ENCODE measurements at places on chromosomes 2 and 18. TPM values are rescaled to one million over a fixed set of nuclear protein-coding genes. Genes with fewer than 3 reads are reported as not detected.

DNA sequence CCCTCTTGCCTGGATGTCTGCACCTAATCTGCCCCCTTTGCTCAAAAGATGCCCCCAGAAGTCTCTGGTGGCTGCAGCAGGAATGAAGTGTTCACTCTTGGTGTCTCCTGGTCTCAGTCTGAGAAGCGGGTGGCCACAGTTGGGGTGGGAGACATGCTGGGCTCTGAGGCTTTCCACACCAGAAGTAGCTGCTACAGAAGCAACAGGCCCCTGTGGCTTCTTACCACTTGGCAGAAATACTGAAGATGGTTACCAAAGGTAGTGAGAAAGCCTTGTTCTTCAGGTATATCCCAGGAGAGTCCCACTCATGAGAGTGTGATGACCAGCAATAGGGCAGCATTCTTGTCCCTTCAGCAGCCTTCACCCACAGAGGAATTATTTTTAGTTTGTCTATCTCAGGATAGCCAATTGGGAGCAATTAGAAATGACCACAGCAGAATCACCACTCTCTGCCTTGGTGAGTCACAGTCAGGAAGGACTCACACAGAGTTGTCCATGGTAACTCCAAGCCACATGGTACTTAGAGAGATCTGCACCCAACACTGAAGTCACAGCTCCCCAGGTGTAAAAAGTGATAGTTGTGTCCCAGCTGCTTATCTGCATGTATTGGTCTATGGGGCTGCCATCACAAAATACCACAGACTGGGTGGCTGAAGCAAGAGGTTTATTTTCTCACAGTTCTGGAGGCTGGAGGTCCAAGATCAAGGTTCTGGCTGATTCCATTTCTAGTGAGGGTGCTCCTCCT is 169.8 kb upstream of the ID2 start:
- no peak for DNase-seq

GRCh38 chr2:174243812-174244211 is 4.5 kb downstream of the OLA1 start:
- no peak for DNase-seq

- DNase-seq = no peak
Measured at GRCh38 chr2:125168442-125168841, 1143.4 kb downstream of the CNTNAP5 start.

DNA sequence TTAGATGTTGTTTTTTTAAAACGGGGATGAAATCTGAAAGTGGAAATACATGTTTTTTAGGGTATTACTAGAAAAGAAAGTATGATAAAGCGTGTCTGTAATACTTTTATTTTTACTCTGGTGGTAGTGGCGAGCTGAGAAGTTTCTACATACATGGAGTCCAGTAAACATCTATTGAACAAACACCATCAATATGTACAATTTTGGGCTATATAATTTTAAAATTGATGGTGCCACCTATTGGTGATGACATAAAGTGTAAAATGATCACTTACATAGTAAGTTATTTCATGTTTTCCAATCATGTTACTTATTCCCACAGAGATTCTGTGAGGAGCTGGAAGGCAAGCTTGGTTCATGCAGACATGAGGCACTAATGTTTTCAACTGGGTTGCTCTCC is 31.5 kb upstream of the NFE2L2 start:
- DNase-seq = no peak

DNA sequence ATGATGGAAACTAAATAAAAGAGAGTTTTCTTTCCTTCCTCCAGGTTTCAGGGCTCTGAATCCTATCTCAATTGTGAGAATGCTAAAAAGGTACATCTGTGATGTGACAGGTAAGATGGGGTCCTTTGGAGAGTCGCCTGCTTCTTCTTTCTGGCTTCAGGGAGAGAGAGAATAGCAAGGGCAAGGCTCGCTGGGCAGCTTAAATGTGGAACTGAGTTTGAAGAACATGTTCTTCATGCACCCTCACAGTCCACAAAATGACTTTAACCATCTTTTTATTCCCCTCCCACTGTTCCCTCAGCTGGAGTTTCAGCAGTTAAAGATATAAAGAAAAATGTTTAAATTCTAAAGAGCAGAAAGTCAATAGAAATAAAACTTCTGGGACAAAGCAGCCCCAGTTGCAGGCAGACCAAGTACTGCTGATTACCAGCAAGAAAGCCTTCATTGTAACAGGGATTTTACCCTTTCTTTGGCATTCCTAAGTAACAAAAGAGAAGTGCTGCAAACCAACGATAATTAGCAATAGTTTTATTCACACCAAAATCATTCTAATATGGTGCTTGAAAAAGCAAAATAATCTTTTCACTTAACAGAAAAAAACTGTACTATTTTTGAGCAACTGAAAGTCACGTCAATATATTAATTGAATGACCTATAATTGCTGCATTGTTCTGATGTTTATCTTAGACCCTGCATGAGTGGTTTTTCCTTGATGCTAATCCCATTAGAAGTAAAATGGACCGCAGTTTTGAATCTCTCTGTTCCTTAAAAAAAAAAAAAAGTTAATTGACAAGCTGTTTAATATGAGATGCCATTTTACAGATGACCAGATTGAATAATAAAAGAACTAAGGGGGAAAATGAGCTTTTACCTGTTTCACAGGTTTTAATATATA is 61.5 kb downstream of the LRP2 start:
- no peak for DNase-seq

The LPIN2 gene
- total RNA-seq = 73.1 TPM

- no peak for DNase-seq
Measured at GRCh38 chr18:1412655-1413322, 508.1 kb downstream of the ADCYAP1 start.

DNA sequence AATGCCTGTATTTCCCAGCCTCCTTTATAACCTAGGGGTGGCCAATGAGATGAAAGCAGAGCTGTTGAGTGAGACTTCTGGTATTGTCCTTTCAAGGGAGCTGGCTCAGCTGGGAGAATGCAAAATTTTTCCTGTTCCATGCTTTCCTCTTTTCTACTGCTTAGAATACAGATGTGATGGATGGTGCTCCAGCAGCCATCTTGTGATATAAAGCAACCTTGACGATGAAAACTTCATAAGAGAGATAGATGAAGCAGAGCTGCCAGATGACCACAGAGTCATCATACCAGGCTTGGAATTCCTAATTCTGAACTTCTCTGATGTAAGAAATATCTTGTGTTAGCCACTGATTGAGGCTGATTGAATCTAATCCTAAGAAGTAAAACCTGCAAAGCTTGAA is 11.9 kb upstream of the INHBB start:
- DNase-seq = no peak

The ZFP36L2 gene
- total RNA-seq = 226 TPM

DNA sequence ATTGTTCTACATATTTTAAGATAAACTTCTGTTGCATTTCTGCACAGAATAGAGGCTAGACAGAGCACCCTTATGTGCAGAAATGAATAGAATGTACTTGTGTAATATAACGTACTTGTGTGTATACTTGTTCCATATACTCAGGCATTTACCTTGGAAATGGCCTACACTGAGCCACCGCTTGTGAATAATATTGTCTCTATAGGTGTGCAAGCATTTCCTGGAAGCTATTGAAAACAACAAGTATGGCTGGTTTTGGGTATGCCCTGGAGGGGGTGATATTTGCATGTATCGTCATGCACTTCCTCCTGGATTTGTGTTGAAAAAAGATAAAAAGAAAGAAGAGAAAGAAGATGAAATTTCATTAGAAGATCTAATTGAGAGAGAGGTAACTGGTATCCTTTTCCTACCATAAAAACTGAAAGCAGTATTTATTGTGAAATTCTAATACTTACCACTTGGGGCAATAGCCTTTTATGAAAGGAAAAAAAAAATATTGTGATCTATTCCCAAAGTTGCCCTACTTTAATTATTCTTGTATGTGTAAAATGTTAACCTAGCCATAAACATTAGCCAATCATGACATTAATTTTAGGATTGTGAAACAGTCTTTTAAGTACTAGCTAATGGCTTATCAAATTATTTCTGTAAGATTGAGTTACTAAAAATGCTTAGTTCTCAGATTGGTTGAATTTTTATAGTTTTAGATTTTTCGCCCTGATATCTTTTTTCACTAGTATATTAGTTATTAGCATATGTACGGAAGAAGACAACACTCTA is 18.0 kb downstream of the ZC3H15 start:
- DNase-seq = peak; percentile 17

DNA sequence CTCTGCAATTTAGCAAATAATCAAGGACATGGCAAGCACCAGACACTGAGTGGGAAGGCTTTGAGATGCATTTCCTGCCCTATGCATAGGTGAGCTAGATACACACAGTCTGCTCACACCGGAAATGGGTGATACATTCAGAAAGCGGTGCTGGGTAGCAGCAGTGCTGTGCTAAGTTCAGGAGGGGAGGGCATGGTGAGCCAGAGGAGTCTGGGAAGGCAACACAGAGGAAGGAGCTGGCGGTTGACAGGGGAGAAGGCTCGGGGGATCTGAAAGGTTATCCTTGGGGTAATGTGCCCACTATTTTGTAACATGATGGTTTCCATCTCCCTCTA is 57.4 kb upstream of the EPAS1 start:
- DNase-seq = peak; percentile 67

DNA sequence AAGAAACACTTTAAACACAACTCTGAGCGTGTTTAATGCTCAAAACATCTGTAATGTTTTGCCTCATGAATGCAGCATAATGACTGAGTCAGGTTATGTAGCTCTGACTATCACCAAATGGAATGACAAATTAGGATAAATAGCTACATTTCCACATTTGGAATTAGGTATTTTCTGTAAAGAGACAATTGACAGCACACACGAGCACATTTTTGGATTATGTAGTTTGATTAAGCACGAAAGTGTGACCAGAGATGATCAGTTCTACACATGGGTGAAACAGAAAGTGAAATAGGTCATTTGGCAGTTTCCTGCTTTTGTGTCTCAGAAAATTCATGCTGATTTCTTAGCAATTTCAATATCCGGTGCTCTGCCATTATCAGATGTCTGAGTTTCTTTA is 29.0 kb downstream of the LPIN1 start:
- peak; percentile 61 for DNase-seq

DNA sequence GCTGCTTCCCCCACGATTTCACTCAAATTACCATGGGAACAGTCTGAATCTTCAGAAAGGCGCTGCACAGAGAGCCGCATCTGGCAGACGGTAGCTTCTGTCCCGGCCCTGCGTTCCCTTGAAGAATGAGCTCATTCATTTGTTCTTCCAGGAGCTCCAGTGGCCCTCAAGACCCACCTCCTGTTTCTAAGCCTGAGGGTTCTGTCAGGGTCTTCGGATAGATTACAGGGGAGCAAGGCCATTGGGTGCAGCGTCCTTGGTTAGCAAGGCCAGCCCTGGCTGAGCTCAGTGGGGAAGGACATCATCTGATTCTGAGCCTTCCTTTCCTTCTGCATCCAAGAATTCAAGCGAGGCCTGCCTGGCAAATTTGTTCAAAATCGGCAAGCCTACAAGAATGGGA is 111.9 kb downstream of the PDCL3 start:
- no peak for DNase-seq

GRCh38 chr2:173043476-173043875 is 32.2 kb upstream of the MAP3K20 start:
- DNase-seq = no peak

The FAM110C gene
- not detected for total RNA-seq

The COL4A3 gene
- 0.69 TPM for total RNA-seq

The ADD2 gene
- 7.3 TPM for total RNA-seq

DNA sequence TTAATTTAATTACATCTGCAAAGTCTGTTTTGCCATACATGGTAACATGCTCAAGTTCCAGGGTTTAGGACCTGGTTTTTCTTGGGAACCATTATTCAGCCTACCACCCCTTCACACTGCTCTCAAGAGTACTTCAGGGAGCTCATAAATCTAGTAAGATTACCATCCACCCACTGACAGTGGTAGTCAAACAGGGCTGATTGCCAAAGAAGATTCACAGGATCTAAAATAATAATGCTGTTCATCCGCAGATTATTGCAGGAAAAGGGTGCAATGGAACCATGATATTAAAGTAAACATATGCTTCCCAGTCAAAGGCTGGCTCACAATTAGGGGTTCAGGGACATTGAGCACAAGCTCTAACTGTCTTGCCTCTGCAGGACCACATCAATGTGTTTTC is 148.0 kb upstream of the CYRIA start:
- no peak for DNase-seq

The ANAPC1 gene
- 74.8 TPM for total RNA-seq

GRCh38 chr2:153197402-153198386 is 280.9 kb downstream of the RPRM start:
- no peak for DNase-seq

The MRO gene
- total RNA-seq = not detected

The PSMA8 gene
- 0.56 TPM for total RNA-seq

The GALNT5 gene
- not detected for total RNA-seq

The DPYSL5 gene
- not detected for total RNA-seq

- no peak for DNase-seq
Measured at GRCh38 chr2:118032169-118033013, 18.5 kb upstream of the CCDC93 start.

The NRP2 gene
- 0.50 TPM for total RNA-seq

DNA sequence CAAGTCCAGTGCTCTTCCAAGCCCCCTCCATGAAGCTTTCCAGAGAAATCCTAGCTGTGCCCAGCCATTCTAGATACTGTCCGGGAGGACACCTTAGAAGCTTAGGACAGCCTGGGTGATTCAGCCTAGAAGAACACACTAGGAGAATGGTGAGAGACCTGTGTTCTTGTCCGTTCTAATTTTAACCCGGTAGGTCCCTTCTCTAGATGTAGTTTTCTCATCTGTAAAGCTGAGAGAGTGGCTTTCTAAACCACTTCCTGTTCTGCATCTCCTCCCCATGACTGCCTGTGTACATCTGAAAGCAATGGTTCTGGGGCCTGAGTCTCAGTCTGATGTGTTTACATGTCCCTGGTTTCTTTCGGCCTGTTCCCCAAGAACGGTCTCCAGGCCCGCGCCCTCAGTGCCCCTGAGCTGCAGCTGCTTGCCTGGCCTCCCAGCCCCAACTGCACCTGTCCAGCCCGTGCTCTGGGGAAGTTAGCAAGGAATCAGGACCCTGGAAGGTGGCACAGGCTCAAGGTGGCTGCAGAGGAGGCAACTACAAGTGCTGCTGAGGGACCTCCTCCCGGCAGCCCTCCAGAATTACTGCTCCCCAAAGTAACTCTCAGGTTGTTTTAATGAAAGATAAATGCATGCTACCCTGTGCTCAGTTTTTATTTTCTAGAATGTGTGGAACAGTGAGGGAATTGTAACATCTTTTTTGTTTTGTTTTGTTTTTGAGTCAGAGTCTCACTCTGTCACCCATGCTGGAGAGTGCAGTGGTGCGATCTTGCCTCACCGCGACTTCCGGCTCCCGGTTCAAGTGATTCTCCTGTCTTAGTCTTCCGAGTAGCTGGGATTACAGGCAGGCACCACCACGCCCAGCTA is 105.9 kb downstream of the LBH start:
- DNase-seq = peak; percentile 73
